Upper lobe of right lung (tissue), 1 donor: ENCODE measurements at places on chromosomes 11 and 22. TPM values are rescaled to one million over a fixed set of nuclear protein-coding genes. Genes with fewer than 3 reads are reported as not detected.

Gene ANKRD42
- total RNA-seq: 13.0 TPM

Gene SLC6A5
- not detected for total RNA-seq

Gene KRTAP5-3
- not detected for total RNA-seq

Gene FDXACB1
- 1.9 TPM for total RNA-seq

Gene OR2AT4
- not detected for total RNA-seq

Gene OR8G1
- not detected for total RNA-seq

Gene IL10RA
- total RNA-seq: 33.8 TPM

Gene PHLDB1
- total RNA-seq: 79.6 TPM

Gene SEPTIN5
- total RNA-seq: 11.5 TPM

Gene FSHB
- total RNA-seq: not detected

Gene UQCR10
- 86.3 TPM for total RNA-seq

Gene MRPL16
- 30.1 TPM for total RNA-seq
